Inflammatory macrophage (primary cell): ENCODE measurements at places on chromosomes 16 and 17.

DNA sequence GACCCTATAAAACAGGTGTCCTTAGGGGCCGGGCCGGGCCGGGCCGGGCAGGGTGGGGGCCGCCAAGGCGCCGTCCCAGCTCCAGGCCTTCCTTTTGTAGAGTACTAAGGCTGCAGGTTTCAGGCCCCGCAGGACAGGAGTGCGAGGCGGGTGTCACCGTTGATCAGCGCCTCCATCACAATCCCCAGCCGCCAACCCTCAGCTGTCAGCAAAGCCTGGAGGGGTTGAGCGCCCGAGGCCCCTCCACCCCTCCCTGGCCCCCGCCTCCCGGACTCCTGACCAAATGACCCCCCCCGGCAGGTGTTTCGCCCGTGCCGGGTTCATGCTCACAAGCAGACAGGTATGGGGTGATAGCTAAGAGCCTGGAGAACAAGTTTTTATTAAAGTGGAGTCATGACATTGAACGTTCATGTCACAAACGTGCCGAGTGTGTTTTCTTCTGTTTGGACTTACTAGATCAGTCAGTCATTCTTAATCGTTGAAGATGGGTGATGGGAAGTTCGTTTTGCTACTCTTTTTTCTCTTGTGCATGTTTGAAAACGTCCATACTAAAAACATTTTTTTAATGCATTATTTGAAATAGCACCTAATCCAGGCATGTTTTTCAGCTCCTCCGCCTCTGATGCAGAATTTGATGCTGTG is 534 bp downstream of the ARL2BP start:
- no peak for DNase-seq

DNA sequence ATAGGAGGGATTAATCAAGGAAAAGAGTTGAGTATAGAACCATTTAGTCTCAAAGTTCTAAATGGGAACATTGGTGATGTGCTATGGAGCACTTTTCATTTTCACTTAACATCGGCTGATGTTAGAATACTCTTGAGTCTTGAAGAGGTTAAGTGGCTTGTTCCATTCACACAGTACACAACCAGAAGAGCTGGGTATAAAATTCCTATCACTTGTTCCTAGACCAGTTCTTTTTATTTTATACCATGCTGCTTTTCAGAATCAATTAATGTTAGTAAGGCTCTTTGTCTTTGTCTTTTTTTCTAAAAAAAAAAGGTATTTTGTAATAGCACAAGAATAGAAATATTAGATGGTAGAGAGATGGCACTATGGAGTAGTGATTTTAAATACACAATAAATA is 1.7 kb upstream of the KRTAP1-1 start:
- no peak for DNase-seq

GRCh38 chr17:4947411-4948165 is 742 bp downstream of the PFN1 start:
- peak; percentile 52 for DNase-seq

- peak; percentile 48 for DNase-seq
Measured at GRCh38 chr16:23968176-23968575, 132.4 kb downstream of the PRKCB start.

GRCh38 chr17:63804328-63804727 is 22.9 kb upstream of the PSMC5 start:
- no peak for DNase-seq

GRCh38 chr17:57273490-57273889 is 17.2 kb downstream of the MSI2 start:
- DNase-seq, result no peak

DNA sequence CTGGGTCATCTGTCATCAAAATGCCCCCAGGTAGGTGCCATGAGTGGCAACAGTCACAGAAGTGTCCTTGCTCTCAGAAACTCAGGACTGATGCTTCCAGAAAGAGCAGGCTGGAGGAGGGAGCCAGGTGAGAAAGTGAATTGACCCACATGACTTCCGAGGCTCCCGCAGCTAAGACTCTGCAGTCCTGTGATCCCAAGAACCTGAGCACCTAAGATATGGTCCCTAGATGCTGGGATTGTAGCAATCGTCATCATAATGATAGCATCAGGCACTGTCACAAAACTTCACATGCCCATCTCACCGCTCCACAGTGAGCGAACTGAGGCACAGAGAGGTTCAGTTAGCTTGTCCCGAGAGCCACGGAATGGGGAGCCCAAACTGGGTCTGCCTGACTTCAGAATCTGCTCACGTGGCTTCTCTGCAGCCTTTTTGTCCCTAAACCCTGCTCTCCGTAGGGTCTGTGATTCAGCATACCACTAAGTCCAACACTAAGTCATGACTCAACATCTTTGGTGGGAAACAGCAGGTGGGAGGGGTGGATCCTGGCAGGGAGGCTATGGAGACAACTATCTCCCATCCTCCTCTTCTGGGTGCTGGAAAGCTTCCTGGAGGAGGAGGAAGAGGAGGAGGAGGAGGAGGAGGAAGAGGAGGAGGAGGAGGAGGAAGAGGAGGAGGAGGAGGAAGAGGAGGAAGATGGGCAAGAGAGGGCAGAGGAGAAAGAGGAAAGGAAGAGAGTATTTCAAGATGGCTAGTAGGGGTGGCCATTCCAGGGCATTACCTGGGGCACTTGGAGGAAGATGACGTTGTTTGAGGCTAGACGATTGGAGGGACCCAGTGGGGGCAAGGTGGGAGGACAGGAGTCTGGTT is 55.5 kb upstream of the DLX4 start:
- no peak for DNase-seq
